ENCODE measurements at places on chromosomes 11 and 22. TPM values are rescaled to one million over a fixed set of nuclear protein-coding genes. Genes with fewer than 3 reads are reported as not detected.

- peak; percentile 84 for DNase-seq
These were observed 14.2 kb upstream of the APOA1 start for GRCh38 chr11:116851626-116852025.

GRCh38 chr11:22581354-22582150 is 44.1 kb downstream of the FANCF start:
- no peak for DNase-seq

DNA sequence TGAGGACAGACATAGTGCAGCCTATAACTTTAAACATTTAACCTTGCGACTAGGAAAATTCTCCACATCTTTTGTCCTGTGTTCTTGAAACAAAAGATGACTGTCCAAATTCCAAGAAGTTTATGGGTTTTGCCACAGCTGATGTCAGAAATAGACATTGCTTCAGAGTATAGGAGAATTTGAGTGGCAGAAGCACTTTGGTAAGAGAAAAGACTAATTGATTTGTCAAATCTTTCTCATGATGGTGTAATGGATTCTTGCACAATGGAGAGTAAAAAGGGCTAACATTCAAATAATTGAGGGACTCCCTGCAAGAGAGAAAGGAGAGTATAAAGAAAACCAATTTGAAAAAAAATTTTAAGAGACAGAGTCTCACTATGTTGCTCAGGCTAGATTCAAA is 25.3 kb downstream of the C11orf58 start:
- DNase-seq: no peak

DNA sequence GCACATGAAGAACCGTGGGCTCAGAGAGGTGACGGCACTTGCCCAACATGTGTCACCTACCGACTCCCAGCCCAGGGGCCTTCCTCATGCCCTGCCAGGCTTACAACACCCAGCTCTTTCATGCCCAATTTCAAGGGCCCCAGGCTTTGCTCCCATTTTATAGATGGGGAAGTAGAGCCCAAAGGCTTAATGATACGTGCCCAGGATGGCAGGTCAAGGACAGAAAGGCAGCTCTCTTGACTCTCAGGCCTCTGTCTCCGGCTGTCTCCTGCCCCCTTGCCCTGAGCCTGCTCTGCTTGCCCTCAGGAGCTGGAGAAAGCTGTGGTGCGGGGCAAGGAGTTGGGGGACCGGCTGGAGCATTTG is 9.0 kb downstream of the CCDC88B start:
- DNase-seq: no peak

DNA sequence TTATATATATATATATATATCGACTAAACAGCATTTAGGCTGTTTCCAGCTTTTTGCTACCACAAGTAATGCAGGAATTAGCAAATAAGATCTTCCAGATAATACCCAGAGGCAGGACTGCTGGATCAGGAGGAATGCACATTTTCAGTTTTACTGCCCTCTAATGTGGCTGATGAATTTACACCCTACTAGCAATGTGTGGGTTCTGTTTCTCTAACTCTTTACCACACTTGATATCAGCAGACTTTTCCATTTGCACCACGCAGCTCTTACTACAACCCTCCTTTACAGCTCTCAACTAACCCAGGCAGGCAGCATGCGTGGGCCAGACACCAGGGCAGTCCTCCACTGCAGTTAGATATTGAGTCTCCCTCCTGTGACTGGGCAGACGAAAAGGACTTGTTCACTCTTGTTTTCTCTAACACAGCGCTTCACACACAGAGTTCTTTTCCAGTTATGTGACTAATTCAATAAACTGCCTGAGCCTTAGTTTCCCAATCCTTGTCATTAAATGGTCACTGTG is 67.7 kb downstream of the IGLL5 start:
- DNase-seq: no peak

GRCh38 chr11:68257477-68258362 is 14.1 kb downstream of the C11orf24 start:
- DNase-seq: peak; percentile 94

DNA sequence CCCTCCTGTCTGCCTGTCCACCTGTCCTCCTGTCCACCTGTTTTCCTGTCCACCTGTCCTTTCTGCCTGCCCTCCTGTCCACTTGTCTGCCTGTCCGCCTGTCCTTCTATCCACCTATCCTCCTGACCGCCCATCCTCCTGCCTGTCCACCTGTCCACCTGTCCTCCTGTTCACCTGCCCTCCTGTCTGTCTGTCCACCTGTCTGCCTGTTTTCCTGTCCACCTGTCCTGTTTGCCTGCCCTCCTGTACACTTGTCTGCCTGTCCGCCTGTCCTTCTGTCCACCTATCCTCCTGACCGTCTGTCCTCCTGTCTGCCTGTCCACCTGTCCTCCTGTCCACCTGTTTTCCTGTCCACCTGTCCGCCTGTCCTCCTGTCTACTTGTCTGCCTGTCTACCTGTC is 682.8 kb downstream of the TBC1D22A start:
- no peak for DNase-seq

- no peak for DNase-seq
These were observed 56.2 kb upstream of the RCN1 start for GRCh38 chr11:32034680-32035079.

OR5P2 gene
- not detected for total RNA-seq

DNA sequence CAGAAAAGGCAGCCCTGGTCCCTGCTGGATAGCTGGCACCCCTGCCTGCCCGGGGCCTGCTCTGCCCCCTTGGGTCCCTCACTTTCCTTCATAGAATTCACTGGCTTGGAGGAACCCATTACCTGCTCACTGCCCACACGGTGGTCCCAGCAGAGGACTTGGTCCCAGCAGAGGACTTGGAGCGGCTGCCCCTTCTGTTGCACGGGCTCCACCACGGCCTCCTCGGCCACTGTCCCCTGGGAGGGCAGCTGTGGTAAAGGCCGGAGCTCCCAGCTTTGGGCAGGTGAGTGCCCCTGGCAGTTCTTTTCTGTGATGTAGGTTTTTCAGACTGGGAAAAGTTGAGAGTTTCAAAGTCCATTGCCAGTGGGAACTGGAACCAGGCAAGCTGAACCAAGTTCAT is 25.9 kb downstream of the BRSK2 start:
- DNase-seq: no peak

GRCh38 chr11:131943295-131943694 is 572.9 kb downstream of the NTM start:
- no peak for DNase-seq

DNA sequence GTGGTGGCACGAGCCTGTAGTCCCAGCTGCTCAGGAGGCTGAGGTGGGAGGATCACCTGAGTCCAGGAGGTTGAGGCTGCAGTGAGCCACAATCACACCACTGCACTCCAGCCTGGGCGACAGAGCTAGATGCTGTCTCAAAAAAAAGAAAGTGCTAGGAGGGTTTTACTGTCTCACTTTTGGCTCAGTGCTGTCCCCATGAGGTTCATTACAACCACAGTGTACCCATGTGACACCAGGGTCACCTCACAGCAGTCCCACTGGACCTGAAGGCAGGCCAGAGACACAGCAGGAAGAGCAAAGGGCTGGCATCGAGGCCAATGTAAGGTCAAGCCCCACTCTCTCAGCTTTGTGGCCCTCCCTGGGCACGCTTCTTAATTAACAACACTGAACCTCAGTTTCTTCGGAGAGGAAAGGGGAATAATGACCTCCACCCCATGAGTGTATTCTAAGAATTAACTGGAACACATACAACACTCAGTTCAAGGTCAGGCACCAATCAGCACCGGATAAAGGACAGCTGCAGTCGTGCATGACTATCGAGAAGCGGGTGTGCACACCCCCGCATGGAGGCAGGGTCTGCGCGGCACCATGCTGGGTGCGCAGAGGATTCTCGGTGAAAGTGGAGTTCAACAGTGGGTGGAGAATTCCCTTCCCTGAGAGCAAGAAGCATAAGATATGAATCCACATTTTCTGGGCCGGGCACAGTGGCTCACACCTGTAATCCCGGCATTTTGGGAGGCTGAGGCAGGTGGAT is 30.9 kb upstream of the BAIAP2L2 start:
- no peak for DNase-seq

DNA sequence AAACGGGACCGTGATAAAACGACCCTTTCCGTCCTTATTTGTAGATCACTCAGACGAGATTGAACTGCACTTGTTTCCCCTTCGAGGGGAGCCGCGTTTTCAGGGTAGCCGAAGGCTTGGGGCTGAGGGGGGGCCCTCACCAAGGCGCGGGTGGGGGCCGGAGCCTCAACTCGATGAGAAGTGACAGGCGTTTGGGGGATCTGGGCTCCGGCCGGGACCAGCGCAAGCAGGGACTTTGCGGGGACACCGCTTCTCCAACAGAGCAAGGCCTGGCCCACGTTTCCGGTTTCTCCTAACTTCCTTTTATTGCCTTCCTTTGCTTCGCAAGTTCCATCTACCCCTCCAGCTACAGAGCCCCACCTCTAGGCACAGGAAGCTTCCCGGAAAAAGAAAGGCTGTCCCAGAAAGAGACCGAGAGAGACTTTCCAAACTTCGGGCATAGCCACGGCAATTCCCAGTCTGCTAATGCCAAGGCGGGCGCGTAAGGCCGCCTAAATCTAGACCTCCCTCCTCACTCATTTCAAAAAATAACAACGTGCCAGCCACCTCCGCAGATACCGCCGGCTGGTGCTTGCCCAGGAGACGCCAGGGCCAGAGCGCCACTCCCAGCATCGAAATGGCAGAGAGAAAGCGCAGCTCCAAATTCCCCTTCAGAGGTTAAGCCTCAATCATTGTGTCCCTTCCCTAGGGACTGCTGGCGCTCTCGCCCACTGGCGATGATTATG is 6.6 kb downstream of the PAX6 start:
- no peak for DNase-seq

DNA sequence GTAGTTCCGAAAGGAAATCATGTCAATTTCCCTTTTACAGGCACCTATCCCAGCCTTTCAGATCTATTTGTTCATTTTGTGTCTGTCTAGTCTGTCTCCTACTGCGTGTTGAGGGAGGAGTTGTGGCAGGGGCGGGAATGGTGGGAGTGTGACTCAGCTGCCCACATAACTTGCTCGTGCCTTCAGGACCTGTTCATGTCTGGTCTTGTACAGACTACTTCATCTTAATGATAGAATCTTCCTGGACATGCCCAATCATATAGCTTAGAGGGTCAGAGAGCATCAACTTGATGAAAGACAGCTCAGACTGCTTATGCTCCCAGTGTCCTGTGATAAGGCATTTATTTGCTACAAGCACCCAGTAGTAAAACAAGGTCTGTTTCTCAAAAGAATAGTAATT is 61.0 kb upstream of the BIRC3 start:
- DNase-seq: no peak

DNA sequence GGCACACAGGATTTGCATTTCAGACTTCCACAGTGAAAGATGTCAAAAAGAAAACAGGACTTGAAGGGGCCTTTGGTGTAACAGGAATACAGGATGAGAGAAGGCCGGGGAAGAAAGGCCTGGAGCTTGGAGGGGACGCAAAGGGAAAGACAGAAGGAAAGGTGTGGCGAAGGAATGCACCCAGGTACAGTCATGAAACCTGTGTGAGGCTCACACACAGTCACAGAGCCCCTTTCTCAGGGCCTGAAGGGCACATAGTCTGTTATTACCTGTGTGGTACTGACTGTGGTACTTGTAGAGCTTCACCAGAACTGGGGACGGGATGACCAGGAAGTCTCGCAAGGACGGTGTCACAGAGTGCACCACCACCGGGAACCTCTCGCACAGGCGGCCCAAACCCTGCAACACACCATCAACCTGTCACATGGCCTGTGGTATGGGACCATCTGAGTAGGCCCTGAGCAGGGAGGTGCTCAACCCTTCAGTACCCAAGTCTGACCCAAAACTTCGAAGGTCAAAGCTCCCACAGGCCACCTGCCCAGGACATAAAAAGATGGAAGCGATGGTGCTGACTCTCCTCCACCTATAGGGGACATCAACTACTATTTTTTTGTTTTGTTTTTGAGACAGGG is 29.1 kb downstream of the SERPIND1 start:
- no peak for DNase-seq

DNA sequence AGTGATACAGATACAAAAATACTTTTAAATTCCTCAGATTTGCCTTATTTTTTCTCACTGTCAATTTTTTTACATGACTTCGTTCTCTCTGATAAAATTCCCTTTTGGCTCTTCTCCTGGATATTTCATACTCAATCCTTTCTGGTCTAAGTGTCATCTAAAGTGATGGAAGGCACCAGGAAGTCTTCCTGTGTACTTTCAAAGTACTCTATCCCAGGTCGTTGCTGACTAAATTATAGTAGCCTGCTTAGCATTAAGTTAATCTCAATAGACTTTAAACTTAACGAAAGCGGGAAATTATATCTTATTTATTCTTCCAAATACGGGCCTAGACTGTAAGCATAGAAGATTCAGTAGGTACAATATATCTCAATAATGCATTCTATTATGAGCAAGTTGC is 67.8 kb downstream of the CASP12 start:
- DNase-seq: no peak

GRCh38 chr11:44564670-44565210 is 723 bp upstream of the CD82 start:
- DNase-seq: no peak

GRCh38 chr11:46421257-46421880 is 29.8 kb upstream of the CHRM4 start:
- DNase-seq: no peak

DNA sequence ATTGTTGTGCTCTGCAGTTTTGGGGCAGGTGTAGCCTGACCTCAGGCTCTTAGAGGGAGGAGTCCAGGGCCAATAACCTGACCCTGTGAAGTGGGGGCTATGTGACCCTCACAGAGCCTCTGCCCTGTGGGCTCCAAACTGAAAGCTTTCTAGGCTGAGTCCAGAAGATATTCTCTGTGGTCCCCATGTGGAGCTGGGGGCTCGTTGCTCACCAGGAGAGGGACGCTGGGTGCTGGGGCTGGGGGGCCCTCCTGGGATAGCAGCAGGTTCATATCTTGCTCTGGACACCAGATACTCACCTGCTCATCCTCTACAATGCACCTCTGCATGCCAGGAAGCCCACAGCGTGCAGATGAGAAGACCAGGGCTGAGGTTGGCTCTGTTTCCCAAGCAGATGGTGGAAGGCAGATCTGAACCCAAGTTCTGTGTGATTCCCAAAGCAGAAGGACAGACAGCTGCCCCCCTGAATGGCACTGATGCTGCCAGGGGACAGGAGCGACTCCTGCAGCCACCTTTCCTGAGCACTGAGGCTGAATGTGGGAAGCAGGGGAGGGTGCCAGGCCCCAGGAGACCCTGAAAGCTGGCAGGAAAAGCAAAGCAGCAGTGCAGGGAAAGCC is 1022.0 kb downstream of the TBC1D22A start:
- DNase-seq: no peak

DNA sequence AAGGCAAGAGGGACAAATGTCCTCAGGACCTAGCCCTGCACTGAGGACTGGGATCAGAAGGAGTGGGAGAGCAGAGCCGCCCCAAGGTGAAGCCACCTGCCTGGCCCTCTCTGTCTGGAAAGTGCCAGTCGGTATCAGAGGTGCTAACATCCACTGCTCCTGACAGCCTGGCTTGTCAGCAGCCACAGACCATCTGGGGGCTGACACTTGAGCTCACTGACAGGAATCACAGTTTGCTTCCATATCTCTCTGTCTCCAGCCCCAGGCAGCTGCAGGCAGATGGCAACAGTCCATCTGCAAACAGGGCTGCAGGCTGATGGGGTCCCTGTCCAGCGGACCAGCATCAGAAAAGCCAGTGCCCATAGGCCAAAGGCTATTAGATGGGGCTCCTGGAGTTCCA is 5.5 kb downstream of the OPCML start:
- DNase-seq: no peak

CD3G gene
- 137 TPM for total RNA-seq

CCDC15 gene
- total RNA-seq: 5.6 TPM
